HCT116 (cell line): ENCODE measurements at places on chromosomes 6 and 20.
A peak's percentile ranks its signal among the peaks of the same experiment; 100 is the strongest.

DNA sequence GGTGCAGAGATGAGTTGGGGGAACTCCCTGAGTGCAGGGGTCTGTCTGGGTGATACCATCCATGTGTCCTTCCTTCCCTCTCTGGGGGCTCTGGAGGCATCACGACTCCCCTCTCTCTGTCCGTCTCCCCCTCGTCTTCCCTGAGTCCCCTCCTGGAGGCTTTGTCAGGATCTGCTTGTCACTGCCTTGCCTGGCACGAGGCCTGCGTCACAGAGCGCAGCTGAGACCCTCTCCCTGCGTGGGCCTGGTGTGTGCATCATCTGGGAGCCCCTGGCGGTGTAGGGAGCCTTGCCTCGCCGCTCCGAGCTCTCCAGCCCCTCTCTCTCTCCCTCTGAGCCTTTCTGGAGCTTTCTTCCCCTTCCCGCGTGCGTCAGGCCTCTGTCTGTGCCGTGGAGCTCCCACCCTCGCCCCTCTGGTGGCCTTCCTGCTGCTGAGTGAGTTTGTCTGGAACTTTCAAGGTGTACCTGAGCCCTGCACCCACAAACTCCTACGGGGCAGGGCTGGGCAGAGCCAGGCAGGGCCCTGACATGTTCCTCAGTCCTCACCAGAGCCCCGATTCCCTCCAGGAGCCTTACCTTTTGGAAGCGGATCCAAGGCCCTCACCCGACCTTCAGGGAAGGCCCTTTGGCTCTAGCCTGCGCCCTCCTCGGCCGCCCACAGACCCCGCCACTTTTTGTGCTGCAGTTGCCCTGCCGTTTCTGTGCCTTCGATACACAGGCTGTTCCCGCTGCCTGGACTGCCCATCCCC is 70.3 kb downstream of the SRC start:
- no peak for DNase-seq

DNA sequence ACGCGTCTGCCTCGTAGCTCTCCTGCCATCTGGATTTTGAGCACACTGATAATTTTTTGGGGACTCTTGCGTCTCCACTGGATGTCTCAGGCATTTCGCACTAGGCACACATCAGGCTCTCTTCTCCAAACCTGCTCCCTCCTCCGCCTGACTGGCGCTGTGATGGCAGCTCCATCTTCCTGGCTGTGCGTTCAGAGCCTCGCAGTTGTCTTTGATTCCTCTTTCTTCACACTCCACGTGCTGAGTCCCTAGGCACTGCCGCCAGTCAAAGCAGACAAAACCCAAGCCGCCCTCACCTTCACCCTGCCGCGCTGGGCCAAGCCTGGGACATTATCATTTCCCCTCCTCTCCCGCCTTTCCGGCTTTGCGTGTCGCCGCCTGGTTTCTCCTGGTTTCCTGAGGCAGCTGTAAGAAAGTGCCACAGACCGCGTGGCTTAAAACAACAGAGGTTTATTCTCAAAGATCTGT is 778 bp downstream of the PSMG4 start:
- DNase-seq, result no peak

DNA sequence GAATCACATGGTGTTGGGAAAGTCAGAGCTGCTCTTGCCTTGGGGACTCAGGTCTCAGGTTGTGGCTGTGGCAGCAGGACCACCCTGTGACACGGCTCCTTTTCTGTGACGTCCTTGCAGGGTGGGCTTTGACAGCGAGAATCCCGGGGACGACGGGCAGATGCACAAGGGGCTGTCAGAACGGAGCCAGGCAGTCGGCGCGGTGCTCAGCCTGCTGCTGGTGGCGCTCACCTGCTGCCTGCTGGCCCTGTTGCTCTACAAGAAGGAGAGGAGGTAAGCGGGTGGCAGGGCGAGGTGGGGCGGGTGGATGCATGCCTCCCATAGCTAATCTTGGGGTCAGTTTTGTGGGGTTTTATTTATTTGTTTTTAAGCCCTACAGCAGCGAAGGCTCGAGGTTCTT is 19.2 kb upstream of the SLC22A1 start:
- no peak for DNase-seq

- DNase-seq, result no peak
Measured at GRCh38 chr6:152248980-152249379, 388.2 kb downstream of the SYNE1 start.

GRCh38 chr6:115899730-115900282 is 160.9 kb downstream of the FRK start:
- no peak for DNase-seq

DNA sequence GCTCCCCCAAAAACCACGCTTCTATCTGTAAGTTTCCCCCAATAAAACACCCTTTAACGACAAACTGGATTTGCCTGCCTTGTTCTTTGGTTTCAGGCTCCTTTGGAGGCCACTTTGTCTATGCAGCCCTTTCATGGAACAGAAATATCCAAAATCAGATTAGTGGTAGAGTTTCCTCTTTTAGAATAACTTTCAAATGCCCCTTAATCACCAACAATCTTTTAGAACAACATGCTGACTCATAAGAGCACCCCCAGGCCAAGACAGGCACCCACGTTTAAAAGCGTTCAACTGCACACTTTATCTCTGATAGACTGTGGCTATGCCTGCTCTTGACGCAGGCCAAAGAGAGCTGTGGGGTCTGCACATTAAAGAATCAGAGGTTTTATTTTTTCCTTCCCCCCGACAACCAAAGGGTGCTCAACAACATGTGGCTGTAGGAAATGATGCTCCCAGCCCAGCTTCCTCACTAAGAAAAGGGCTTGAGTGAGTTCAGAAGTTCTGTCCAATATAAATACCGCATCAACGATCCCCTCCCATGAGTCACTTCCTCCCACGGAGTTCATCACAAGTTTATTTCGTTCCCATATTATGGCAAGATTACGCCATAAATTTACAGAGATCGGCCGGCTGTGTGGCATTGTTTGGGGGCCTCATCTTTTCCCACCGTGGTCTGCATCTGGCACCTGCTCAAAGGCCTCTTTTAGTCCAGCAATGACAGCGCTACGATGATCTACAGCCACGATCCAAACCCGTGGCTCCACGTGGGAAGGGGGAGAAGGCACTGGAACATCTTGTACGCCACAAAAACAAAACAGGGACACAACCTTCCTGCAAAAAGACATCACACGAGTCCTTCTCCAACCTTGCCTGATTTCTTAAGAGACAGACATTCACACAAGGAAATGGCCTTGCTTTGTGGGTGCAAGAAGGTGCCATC is 88.8 kb upstream of the NFATC2 start:
- DNase-seq, result peak; percentile 91

GRCh38 chr6:57024321-57024720 is 22.2 kb upstream of the KIAA1586 start:
- DNase-seq, result no peak

DNA sequence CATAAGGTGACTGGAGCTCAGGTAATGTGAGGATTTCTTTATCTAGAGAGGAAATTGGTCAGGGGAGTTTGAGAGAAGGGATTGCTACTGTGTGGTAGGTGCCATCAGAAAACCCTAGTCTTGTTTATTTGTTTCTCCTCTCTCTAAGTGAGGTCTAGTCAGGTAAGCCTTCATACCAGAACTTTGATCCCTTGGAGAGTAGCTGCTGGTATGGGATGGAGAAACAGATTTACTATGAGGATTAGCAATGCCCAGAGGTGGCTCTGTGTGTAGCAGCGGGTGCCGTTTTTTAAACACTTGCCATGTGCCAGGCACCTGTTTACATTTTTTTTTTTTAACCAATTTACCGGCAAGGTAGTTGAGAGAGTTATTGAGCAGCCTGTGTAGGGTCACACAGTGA is 19.5 kb downstream of the CMTR1 start:
- no peak for DNase-seq

GRCh38 chr6:146295695-146296094 is 247.9 kb upstream of the RAB32 start:
- no peak for DNase-seq

DNA sequence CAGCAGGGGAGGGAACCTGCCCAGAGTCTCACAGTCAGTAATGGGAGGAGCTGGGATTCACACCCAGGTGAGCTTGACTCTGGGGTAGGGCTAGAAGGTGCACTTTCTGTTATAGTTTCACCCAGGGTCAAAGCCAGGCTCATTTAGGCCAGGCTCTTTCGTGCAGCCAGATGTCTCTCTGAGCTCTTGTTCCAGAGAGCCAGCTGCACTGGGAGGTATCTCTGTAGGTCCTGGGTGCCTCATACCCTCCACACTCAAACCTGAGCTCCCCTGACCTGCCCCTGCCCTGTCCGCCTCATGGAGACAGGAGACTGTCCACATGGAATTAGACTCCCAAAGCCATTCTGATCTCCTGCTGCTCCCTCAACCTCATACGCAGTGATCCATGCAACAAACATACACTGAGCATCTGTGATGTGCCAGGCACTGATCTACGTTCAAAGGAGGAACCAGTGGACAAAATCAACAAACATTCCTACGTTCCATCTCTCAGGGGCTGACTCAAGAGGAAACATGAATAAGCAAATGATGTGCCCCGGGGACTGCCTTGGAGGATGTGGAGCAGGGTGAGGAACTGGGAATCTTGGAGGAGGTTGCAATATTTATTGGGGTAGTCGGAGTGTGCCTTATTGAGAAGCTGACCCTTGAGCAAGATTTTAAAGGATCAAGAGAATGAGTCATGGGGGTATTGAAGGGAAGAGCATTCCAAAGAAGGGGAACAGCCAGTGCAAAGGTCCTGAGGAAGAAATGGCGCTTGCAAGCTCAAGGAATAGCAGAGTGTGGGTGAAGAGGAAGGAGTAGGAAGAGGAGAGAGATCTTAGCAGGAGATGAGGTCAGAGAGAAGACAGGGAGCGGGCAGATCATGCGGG is 71.3 kb upstream of the TOX2 start:
- no peak for DNase-seq

GRCh38 chr6:56259234-56260077 is 12.1 kb upstream of the COL21A1 start:
- no peak for DNase-seq

GRCh38 chr6:25675167-25675566 is 23.2 kb downstream of the SCGN start:
- DNase-seq, result no peak

- no peak for DNase-seq
Measured at GRCh38 chr6:53103993-53104675, 38.9 kb downstream of the FBXO9 start.

DNA sequence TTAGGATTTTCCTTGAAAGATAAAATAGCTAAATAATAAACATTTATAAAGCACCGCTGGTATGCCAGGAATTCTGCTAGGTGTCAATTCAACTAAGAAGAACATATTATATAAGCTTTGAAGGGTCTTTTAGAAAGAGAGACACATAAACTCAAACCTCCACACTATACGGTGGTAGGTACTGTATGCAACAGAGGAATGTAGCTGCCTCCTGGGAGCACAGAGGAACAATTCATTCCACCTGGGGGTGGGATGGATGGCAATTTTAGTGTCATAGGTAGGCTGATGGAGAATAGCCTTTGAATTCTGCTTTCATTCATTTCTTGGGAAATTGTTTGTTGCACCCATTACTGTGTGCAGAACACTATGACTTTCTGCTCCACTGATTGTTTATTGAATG is 447.1 kb upstream of the MAP3K7 start:
- DNase-seq, result no peak

DNA sequence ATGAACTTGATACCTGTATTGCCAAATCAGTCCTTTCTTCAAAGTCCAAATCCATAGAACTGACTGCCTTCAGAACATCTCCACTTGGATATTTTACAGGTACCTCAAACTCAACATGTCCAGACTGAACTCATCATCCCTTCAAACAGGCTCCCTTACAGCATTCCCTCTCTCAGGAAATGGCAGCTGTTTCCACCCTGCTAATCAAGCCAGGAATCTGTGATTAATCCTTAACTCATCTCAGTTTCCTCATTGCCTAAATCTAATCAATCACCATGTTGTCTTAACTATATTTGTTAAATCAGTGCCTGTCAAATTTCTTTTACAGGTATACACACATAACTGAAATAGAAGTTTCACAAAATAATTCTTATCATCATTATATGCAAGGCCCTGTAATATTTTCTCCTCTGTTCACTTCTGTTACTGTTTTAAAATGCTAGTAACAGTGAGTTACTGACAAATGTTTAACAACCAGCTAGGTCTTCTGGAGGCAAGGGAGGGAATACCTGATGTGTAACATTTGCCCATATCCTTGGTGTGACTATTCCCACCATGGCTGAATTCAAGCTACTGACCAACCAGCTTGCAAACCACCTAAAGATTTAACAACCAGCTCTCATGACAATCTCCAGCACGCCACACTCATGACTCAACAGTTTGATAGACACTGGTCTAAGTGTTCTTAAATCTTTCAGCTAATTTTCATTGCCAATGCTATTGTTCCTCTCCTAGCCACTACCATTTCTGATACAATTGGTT is 124.9 kb downstream of the ADAT2 start:
- DNase-seq, result no peak

- DNase-seq, result no peak
Measured at GRCh38 chr6:148986608-148987007, 239.8 kb downstream of the UST start.

GRCh38 chr20:21109144-21109543 is 3.0 kb upstream of the LINC00237 start:
- no peak for DNase-seq

DNA sequence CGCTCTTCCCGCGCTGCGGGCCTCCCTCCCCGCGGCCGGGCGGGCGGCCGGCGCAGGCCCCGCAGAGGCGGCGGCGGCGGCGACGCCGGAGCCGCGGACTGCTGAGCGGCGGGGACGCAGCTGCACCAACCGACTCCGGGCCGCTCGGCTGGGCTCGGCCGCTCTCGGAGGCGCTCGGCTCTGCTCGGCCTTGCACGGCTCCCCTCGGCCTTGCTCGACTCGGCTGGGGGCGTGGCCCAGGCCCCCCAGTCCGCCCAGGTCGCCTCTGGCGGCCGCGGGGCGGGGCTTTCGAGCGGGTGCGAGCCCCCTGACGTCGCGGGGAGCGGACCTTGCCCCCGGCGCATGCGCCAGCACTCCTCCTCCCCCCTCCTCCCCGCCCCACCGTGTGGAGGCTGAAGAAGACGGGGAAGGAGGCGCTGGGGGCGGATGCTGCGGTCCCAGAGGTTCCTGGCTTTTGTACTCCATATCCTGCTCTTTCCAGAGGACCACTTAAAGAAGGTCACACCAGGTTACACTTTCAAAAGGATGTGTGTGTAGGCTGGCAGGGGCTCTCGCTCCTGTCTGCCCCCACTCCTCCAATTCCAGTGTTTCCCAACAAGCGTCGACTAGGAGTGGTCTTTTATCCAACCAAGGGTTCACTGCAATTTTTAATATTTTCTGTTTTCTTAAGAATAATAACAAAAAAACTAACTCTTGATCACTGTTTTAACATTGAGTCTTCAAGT is at the start of gene ZHX3:
Gene ZHX3 (minus strand): TSS at position 186 of the 725 bp plus-strand sequence. CDS start 112,815 bp downstream, outside the sequence.
- DNase-seq, result peak; percentile 85
